Left kidney (tissue), 8 donors: ENCODE measurements at places on chromosomes 6 and 20. TPM values are rescaled to one million over a fixed set of nuclear protein-coding genes. Genes with fewer than 3 reads are reported as not detected.

GRCh38 chr6:108793516-108794251 lies 54.5 kb upstream of the ARMC2 start:
- DNase-seq = no peak

- no peak for DNase-seq
These were observed 19.6 kb upstream of the FNDC1 start for GRCh38 chr6:159149641-159150040.

DNA sequence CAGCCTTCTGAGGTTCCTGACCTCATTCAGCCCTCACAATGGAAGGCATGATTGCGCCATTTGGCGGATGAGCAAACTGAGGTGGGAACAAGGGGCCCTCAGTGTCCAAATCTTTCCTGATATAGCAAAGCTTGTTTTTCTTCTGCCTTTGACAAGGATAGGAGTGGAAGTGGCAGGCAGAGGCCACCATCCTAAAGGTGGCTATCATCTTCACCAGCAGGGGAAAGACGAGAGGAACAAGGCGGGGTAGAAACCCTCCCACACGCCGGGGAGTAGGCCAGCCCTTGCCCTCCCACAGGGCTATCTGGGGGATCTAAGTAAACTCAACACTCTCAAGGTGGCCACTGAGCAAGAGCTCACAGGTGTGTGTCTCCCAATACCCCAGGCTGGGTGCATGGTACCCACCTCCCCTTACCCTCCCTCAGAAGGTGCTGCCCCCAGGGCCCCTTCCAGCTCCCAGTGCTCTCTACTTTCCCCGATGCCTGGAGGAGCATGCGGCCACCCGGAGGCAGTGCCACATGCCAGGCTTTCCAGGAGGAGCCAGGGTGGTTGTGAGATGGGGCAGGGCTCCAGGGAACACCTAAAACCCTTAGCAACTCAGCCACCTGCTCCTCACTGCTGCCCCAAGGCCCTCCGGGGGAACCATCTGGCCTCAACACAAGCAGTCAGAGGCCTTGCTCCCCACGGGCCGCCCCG lies 11.2 kb downstream of the SPDEF start:
- DNase-seq = peak; percentile 39

GRCh38 chr6:96659084-96659845 lies 96.3 kb downstream of the FHL5 start:
- no peak for DNase-seq

DNA sequence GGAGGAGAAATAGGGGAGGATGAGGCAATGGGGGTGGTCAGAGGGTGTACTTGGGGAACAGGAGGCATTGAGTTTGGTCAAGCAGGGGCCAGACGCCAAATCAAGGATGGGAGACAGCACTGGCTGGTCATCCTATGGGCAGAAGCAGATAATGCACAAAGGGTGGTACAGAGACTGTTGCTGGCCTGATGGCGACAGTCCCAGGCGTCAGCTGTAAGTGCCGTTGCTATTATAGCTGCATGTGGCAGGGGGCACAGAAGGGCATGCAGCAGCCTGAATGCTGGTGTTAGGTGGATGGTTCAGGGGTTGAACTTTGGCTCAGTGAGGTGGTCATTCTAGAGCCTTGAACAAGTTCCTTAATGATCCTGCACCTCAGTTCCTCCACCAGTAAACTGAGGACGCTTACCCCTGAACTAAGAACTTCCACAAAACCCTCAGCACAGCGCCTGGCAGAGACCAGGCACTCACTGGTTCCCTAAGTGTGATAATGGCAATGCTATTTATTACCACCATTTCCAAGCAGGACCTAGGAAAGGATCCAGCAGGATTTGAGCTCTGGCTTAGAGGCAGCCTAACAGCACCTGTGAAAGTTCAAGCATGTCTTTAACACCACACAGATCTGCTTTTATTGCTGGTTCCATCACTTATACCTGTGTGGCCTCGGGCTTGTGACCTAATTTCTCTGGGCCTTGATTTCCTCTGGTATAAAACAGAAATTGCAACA lies 162.7 kb downstream of the INSM1 start:
- DNase-seq = no peak

DNA sequence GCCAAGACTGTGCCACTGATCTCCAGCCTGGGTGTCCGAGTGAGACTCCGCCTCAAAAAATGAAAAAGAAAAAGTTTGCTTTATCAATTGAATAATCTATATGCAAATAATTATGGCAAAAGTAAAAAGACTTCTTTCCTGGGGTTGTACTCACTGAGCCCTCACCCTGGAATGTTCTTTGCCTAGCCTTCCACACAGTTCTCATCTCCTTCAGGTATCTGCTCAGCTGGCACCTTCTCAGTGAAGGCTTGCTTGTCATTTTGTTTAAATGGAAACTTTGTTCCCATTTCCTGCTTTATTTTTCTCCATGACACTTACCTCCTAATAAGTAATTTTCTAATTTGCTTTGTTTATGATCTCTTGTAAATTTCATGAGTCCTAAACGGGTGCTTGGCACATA lies 96.7 kb downstream of the SGK1 start:
- DNase-seq = no peak

GRCh38 chr6:111806561-111807497 lies 66.4 kb downstream of the FYN start:
- DNase-seq = no peak

DNA sequence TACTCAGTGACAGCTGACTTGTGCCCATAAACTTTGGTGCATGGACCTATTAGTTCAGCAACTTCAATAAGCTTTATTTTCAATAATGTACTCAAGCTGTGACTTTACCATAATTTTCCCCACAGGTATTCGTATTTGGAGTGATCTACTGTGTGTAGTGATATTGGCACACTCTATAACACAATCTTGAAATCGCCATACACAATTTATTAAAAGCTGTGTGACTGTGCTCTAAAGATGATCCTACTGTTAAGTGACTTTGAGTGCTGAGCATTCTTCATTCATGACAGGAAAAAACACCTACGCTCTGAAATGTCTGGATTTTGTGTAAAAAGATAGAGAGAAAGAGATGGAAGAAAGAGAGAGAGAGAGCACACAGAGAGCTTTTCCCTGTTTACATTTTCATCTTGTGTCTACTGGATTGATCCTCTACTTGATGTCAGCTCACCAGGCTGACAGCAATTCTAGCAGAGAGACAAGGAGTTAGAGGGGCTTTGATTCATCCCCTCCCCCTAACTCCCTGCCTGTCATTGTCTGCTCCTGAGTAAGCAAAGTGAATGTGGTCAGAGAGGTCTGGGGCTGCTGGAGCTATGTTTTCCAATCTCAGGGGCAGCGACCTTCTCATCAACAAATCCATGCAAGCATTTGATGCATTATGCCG lies 538.7 kb upstream of the POU3F2 start:
- DNase-seq = no peak

DNA sequence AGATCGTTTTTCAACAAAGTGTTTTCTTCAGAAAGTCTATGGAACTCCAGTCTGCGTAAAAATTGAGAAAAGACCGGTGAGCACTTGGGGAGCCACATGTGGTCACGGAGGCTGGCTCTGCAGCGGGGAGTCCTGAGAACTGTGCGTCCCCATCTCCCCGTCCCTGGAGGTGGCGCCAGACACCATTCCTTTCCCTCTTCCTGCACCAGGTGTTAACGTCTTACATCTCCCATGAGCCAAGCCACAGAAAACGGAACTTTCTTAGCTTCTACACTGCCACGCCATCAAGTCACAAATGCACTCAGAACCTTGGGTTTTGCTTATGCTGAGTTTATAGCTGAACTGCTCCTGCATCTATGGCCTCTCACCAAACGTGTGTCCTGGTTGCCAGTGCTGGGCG lies 62.6 kb downstream of the GINS1 start:
- no peak for DNase-seq

DNA sequence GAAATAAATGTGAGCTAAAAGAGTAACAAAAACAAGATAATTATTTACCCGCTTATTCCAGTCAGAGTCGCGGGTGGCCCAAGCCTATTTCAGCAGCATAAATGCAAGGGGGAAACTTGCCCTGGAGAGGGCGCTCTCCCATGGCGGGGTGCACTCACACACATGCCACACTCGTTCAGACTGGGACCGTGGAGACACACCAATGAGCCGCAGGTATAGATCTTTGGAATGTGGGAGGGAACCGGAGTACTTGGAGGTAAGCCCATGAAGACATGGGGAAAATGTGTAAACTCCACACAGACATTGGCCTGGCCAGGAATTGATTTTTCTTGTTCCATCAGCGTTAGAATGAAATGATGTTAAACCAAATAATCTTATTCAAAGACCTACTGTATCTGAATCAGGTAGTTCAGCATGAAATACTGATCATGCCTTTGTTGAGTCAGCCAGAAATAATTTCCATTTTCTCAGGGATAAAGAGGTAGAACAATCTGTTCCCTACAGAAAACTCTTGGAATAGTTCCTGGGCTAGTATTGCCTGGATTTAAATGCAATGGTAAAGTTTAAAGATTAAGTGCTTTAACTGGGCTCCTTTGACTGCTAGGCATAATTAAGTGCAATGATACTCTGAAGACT lies 191.5 kb downstream of the MCHR2 start:
- no peak for DNase-seq

NKAIN4 gene
- polyA plus RNA-seq = 20.7 TPM

CLDN20 gene
- 3.3 TPM for polyA plus RNA-seq

TXLNB gene
- polyA plus RNA-seq = 2.7 TPM

CDH26 gene
- polyA plus RNA-seq = 1.6 TPM

ULBP3 gene
- 8.5 TPM for polyA plus RNA-seq
